ENCODE measurements at places on chromosomes 16 and 17.

DNA sequence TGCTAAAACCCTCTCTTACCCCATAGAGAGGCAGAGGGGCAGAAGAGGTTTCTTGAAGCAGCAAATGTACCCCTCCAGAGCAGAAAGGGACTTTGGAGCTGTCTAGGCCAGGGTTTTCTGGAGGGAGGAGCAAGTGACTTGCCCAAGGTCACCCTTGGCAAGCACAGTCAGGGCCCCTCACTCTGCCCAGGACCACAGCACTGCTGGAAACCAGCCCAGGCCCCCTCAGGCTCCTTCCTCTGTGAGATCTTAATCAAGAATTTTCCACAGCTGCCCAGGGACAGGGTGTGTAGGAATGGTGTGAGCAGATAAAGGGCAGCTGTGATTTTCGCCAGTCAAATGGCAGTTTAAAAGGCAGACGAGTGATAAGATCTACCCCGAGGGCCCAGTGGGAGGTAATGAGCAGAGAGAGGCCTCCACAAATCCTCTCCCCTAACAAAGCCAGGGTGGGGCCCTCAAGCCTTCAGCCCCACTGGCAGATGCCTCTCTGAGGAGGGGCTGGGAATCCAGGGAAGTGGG, 3.9 kb upstream of the SLC12A3 start:
- DNase-seq, result no peak

- no peak for DNase-seq
These were observed 34.5 kb downstream of the RBFOX3 start for GRCh38 chr17:79576333-79576732.

DNA sequence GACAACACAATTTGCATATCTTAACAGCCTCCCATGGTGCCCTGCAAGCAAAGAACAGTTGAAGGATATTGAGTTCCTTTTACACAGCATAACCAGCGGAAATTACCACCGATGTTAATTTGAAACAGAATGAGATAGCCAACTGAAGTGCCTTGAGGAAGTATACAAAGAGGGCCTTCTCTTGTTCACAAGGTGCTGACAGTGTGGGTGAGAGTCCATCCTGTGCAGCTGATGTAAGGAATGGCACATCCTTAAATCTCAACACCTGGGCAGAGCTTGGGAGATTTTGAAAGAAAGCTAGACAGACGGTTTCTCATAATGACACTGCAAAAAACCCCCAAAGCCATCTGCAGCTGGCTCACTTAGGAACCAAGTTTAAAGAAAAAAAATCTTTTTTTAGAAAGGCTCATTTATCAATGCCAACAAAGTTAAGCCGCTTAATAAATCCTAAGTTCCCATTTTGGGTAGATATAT, 818.6 kb downstream of the KCNJ2 start:
- DNase-seq, result no peak

DNA sequence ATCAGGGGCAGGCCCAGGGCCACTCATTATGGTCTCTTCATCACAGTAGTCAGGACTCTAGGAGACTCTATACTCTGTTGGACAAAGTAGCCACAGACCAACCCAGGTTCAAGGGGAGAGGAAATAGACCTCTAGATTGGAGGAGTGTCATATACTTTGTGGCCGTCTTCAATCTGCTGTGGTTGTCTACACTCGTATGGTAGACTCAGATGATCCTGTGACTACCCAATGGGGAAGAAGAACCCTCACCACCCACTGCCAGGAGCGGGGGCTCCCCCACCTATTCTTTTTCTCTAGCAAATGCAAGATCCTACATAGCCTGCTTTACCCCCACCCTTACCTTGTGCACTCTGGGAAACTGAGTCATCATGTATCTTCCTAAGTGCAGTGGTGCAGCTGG, 80.5 kb downstream of the KSR1 start:
- DNase-seq, result no peak

GRCh38 chr16:75323198-75323597, 71.8 kb upstream of the BCAR1 start:
- DNase-seq, result no peak

GRCh38 chr16:81409016-81409556, 35.5 kb upstream of the CMIP start:
- DNase-seq, result no peak

DNA sequence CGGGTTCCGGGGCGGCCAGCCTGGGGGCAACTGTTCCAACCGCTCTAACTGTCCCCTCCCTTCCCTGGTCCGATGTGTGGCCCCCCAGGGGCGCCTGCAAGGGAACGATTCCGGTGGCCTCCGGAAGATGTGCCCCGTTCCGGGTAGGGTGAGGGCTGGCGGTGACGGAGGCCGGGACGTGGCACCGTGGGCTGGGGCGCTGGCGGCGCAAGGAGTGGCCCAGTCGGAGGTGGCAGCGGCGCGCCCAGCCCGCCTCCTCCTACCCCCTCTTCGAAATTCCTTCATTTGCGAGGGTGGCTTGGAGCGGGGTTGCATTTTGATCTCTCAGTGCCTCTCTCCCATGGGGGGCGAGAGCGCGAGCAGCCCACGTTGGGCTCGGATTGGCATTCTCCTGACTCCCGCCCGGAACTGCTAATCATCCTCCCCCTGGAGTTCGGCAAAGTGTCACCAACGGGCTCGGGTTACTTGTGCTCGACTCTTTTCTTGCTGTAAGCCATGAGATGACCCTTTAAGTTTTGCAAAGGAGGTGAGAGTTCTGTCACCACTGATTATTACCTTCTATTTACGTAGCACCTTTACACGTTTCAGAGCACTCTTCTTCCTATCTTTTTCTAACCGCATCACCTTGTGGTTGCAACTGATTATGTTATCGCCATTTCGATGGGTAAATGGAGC, 622 bp downstream of the NDEL1 start:
- DNase-seq, result peak; percentile 74

- no peak for DNase-seq
These were observed 71.7 kb upstream of the NACA2 start for GRCh38 chr17:61662741-61663140.

- DNase-seq, result no peak
These were observed 2.2 kb upstream of the MYO1D start for GRCh38 chr17:32879134-32879533.

DNA sequence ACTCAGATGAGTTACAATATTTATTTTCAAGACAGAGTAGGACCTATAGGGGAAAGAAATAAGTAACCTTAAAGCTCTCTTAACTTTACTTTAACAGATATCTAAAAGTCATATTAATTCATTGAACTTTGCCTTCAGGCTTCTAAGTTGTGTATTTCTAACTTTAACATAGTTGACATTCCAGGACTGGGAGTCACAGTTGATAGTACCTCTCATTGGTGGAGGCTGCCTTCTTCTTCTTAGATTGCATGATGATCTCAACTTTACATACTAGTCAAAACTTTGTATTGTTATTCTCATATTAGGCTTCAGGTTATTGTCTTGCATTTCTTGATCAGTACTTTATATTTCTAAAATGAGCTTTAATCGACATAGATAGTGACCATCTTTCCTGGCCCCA, 350.1 kb upstream of the KIF2B start:
- no peak for DNase-seq

DNA sequence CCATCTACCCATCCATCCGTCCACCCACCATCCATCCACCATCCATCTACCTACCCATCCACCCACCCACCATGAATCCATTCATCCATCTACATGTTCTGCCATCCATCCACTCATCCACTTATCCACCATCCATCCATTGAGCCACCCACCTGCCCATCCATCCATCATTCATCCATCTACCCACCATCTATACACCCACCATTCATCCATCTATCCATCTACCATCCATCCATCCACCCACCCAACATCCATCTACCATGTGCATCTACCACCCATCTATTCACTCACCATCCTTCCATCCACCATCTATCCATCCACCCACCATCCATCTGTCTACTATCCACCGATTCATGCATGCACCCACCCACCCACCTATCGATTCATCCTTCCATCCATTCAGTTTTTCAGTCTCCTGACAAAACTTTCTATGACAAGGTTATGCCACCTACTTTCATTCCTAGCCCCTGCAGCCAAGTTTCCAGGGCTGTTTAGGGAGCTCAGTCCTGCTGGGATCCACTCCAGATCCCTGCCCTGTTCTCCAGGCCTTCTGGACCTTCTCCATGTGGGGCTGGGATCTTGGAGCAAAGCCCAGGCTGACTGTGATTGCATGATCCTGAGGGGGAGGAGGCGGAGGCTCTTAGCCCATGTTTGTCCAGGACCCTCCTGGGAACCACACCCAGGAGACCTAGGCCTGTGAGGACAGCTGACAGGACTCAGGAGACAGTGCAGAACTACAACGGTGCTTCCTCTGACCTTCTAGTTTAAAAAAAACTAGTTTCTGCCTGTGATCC, 27.4 kb downstream of the BCO1 start:
- no peak for DNase-seq

DNA sequence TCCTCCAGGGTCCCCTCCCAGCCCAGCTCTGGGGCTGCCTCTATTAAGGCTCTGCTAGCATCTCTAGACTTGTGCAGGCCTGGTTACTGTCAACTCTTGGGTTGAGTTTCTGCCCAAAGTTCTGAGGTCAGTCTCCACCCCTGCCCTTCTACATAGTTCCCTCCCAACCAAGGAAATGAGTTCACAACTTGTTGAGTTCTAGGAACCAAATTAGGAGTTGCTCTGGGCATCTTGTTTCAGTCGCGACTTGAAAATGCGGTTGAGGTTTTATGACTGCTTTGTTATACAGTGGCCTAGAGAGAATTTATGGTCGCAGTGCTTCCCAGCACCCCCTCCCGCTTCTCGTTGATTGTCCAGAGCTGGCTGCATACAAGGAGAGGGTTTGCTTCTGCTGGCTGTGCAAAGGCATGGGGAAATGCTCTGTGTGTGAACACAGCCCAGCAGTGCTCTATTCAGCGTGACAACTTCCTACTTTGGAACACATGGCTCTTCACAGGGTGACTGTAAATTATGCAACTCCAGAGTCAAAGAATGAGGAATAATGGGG, 20.2 kb downstream of the GNAO1 start:
- no peak for DNase-seq

- no peak for DNase-seq
These were observed 84.9 kb downstream of the CACNG1 start for GRCh38 chr17:67129283-67129682.

GRCh38 chr16:85524365-85524629, 88.8 kb upstream of the GSE1 start:
- DNase-seq, result no peak

DNA sequence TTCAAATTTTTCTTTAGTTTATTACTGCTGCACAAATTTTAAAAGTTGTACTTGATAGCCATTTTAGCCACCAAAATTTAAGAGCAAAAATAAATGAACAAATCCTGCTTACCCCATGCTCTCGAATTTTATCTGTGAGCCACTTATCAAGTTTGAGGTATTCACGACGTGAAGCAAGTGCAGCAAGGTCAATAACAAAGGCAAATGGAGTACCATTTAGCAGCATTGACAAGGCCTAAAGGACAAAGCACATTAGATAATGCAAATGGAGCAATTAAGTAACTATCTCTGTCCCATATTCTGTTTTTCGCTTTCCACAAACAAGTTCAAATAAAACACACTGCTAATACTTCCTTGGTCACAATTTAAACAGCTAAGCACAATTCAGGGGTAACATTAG, 54.7 kb downstream of the CNOT1 start:
- no peak for DNase-seq

DNA sequence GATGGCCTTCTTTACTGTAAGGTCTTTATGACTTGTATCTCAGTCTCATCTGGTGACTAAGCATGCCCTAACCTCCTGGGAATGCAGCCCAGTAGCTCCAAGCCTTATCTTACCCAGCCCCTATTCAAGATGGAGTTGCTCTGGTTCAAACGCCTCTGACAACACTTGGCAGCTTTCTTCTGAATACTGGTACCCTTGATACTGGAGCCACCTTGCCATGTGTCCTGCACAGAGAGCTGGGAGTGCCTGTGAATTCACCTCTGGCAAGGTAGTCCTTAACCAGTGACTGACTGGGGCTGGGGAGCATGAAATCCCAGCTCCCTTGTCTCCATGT, 17.2 kb downstream of the NUDT7 start:
- no peak for DNase-seq

DNA sequence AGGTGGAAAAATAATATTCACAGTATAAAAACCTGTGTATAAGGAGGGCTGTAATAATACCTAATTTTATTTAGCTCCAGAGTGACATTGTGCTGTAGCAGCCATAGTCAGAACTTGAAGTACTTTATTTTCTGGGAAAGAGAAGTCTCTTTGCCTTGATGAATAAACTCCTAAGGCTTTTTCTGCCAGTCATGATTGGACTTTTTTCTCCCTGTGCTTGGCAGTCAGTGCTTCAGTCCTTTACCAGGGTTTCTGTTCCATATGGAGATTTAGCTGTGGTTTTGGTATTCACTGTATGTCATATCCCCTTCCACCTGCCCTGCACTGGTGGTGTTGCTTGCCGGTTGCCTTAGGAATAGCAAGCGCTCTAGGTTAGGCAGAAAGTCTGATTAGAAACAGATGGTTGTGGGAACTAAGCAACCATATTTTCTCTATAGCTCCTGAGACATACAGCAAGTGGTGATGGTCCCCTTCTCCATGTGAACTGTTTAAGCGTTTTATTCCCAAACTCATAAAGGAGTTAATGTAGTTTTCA, 24.7 kb downstream of the DDX42 start:
- DNase-seq, result no peak

- DNase-seq, result no peak
These were observed 56.1 kb downstream of the B9D1 start for GRCh38 chr17:19306160-19307111.

DNA sequence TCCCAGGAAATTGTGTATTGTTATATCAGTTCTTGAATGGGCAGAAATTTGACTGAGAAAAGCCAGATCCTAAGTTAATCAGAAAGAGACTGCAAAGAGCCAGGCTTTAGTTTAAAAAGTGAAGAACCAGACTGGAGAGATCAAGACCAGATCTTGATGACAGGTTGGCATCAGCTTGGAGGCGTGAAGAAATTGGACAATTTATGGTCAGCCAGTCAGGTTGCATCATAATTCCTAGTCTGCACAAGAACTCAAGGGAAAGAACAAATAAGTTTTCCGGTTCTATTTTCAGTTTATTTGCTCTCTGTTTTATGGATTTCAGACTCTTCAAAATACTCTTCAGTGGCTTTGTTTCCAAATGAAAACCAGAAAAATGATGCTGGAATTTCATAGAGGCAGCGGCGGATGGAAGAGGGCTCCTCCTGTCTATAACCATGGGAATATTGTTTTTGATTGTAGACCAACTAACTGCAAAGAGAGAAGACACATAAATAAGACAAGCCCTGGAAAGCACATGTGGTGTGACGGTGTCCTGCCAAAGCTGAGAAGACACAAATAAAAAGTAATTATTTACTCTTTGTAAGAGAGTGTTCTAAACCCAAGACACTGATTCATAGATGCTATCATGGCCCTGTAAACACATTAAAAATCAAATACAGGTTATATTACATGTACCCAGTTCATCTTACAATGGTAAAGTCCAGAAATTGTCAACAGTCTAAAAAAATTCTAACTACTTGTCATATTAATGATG, 91.7 kb downstream of the PCTP start:
- no peak for DNase-seq

- no peak for DNase-seq
These were observed 5.7 kb downstream of the MSLN start for GRCh38 chr16:766008-766819.

DNA sequence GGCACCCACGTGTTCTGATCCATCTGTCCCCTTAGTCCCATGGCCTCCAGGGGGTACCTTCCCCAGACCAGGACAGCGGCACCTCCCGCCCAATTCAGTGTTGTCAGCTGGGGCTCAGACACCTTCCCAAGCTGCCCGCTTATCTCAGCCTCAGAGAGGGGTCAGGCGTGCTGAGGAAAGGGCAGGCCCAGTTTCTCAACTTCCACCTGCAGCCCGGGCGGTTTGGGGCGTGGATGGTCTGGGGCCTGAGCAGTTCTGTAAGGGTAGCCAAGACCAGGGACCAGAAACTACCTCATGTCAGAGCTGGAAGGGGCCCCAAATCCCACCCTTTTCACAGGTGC, 5.1 kb downstream of the PLCD3 start:
- no peak for DNase-seq
